AG08395 (cell line): ENCODE measurements at places on chromosomes 7 and 10.
A peak's percentile ranks its signal among the peaks of the same experiment; 100 is the strongest.

- DNase-seq: peak; percentile 44
Measured at GRCh38 chr10:97659589-97659988, 19.1 kb downstream of the PI4K2A start.

DNA sequence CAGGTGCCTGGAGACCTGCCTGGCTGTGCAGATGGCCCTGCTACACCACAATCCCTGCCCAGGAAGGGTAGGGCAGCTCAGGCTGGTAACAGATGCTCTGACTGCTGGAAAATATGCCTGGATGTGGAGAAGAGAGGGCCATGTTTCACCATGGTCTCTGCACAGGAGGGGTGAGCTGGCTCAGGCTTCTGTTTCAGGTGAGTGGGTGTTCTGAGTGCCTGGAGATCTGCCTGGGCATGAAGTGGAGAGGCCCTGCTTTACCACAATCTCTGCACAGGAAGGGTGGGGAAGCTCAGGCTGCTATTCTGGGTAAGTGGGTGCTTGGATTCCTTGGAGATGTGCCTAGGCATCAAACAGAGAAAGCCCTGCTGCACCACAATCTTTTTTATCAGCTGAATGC, 350.1 kb downstream of the KIF20B start:
- no peak for DNase-seq

DNA sequence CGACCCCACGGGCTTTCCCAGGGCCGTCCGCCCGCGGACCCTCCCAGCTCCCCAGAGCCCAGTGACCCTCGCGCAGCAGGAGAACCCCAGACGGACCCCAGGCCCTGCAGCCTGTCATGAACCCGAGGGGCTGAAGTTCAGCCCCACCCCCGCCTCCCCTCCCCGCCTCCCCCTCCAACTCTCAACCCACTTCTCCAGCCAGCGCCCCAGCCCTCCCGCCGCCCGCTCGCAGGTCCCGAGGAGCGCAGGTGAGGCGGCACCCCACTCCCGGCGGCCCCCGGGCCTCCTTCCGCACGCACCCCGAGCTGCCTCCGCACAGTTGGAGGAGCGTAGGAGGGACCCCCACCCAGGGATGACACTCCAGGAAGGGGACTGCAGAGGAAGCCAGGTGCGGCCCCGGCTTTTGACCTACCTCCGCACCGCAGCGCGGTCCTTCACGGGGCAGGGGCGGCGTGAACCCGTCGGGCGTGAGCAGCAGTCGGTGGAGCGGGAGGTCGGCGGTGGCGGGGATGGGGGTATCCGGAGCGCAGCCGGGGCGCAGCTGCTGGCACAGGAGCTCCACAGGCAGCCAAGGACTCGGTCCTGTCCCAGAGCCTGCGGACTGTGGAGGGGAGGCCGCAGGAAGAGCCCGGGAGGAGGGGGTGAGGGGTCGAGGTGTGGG, at the start of gene TMEM176A:
TMEM176A (plus strand) TSS at position 189 of the 661 bp plus-strand sequence. CDS start 782 bp downstream, outside the sequence.
- no peak for DNase-seq

DNA sequence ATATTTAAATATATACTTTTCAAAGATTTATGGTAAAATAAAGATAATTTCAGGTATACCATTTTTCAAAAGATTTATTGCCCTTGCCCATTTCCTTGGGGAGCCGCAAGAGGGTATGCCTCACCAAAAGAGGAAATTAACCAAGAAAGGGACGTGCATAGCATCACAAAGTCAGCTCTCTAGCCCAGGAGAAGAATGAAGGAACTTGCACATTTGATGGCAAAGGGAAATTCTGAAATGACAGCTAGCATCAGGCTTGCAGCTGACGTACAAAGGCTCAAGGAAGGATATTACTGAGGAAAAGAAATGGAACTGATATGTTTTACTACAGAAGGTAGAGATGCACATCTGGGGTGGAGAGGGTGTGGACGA, 93.6 kb upstream of the RSU1 start:
- no peak for DNase-seq

DNA sequence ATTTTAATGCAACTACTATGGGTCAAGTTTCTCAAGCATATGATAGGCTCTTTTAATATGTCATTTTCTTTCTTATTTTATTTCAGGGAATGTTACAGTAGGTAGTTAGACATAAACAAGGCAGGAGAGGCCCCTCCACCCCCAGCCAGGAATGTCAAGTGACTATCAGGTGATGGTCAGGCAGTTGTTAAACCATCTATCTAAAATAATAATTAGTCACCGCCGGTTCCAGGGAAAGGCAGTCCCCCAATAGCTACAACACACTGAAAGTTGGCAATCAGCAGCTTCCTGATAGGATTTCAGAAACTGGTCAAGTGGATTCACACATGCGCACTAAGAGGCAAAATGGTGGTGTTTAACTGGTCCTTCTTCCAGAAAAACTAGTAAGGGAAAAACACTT, 9.3 kb downstream of the OLAH start:
- no peak for DNase-seq

GRCh38 chr10:11962176-11962575, 80.4 kb downstream of the UPF2 start:
- no peak for DNase-seq

GRCh38 chr10:82910301-82910700, 1035.3 kb downstream of the NRG3 start:
- no peak for DNase-seq

- DNase-seq: no peak
Measured at GRCh38 chr7:102424129-102424551, 9.2 kb upstream of the ORAI2 start.

GRCh38 chr10:62815381-62816075, 638 bp downstream of the EGR2 start:
- DNase-seq: no peak

GRCh38 chr10:128380946-128381345, 254.7 kb upstream of the MKI67 start:
- DNase-seq: no peak

DNA sequence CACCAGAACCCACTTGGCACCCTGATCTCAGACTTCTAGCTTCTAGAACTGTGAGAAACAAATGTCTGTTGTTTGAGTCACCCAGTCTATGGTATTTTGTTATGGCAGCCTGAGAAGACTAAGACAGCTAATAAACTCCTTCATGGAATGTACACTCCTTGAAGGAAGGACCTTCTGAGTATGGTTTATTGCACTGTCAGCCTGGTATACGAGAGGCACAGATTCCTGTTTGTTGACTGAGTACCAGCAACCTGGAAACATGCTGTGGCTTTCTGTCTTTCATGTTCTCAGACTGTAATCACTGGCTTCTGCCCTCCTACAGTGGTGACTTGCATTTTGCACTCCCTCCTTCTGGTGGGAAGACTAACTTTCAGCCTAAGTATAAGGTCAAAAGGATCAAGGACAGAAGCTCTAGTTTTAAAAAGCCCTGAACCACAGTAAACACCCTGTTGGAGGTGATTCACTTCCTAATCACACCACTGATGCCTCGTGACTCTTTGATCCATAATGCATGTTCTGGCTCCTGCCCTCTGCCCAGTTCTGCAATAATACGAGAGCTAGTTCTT, 319.0 kb upstream of the NPSR1 start:
- peak; percentile 50 for DNase-seq

DNA sequence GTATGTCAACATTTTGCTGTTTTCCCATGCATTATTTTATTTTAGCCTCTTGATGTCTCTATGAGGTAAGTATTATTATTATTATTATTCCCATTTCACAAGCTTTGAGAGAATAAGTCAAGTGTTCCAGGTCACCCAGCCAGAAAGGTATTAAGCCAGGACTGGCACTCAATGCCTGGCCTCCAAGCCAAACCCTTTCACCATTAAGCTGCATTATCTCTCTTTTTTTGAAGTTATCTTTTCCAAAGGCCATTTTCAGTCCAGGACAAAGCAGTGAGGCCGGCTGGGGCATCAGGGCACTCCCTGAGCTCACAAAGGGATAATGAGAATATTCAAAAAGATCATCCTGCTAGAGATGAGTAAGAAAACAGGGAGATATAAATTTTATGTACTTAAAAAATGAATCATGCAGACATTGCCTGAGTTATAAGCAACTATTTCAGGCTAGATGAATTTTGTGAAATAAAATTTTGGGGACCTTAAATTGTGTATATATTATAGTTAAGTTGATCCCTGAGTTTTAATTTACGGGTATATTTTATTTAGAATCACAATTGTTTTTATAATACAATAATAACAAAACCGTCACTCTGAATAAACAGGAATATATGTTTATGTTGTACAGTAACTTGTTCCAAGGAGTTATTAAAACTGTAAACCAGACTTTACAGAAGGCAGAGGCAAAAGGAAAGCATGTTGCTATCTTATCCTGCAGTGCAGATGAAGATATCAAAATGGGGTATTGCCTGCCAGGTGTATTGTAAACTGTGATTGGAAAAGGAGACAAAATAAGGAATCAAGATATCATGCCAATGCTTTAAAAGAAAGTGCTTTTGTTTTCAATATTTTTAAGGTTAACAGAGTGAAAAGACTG, 51.3 kb upstream of the CAV2 start:
- no peak for DNase-seq

DNA sequence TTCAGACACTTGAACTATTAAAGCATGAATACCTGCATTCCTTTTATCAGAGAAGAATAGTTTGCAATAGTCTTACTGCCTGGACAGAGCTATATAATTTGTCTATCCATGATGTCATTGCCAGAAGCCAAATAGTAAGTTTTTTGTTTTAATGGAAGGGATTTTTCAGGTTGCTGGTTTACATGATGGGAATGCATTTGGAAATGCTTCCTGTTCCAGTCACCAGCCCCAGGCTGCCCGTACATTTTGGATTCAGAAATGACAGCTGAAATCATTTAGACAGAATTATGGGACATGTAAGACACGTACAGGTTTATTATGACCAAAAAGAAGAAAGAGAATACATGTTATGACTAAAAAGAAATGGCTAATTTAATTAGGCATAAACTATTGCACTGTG, 293.1 kb downstream of the CDK14 start:
- no peak for DNase-seq

DNA sequence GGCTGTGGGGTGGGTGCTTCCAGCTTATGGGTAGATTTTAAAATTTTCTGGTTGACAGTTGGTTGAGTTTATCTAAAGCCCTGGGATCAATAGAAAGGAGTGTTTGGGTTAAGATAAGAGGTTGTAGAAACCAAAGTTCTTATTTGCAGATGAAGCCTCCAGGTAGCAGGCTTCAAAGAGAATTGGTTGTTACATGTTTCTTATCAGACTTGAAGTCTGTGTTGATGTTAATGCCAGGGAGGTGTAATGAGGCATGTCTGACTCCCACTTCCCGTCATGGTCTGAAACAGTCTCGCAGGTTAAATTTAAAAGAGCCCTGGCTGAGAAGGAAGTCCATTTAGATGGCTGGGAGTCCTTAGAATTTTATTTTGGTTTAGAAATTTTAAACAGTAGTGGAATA, 165.2 kb upstream of the TMEM72 start:
- DNase-seq: no peak

DNA sequence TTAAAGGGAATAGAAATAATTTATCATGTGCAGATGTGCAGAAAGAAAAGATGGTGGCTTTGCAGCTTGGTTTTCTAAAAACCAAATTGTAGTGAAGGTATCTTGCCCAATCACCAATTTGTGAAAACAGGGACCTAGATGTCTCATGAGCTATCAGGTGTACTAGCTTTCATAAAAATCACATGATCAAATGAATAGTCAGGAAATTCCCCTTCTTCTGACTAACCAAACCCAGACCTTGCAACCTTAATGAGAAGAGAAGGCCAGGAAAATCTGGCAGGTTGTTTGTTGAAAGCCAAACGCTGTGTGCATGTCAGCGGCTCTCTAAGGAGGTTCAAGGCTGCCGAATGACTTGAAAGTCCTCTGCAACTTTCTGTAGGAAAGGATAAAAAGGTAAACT, 304.4 kb upstream of the NRP1 start:
- no peak for DNase-seq

DNA sequence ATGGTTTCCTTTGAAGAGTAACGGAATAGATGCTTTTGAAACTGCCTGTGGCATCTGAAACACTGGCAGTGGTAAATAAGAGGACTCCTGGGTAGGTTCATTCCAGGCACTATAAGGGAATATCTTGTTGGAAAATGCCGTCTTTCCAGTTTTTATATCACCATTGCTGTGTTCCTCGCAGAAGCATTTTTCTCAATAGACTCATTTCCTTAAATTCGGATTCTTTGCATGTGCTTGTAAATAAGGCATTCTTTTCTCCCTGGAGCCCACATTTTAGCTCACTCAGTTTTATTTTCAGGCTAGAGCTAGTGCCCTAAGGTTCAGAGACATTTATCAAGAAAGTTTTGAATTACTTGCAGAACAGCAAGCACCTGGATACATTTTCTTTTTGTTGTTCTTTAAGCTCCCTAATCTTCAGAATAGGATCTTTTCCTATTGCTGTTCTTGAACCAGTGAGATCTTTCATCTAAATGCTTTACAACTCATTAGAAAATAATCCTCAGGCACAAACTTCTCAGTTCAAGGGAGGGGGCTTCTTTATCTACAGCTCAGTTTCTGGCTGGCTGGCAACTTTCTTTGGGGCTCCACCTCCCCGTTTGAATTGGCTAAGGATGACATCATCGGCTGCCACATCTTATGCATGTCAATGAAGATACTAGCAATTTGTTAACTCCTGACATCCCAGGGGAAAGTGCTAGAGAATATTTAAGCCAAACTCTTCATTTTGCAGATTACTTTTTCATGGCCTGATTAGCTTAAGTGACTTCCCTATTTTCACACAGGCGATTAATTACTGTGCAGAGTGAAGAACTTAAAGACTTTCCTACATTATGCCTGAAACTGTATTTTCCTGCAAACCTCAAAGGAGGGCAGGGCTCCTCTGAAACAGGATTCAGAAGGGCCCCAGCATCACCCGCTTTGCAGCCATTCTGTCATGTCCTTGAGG, 133.7 kb upstream of the RSU1 start:
- DNase-seq: peak; percentile 72

DNA sequence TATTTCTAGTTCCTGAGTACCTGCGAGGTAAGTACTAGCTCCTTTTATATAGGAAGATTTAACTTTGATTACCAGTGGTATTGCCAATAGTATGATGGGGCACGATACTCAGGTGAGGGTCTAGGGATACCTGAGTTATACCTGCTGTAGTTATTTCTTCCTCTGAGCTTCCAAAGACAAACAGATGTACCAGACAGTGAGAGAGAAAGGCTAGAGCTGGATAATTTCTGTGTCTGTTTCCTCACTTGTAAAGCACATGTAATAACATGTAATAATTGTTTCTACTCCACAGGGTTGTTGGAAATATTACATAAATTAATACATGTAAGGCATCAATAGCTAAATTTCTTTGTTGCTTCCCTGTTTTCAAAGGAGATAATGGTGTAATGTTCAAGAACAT, 53.7 kb downstream of the CPED1 start:
- no peak for DNase-seq

DNA sequence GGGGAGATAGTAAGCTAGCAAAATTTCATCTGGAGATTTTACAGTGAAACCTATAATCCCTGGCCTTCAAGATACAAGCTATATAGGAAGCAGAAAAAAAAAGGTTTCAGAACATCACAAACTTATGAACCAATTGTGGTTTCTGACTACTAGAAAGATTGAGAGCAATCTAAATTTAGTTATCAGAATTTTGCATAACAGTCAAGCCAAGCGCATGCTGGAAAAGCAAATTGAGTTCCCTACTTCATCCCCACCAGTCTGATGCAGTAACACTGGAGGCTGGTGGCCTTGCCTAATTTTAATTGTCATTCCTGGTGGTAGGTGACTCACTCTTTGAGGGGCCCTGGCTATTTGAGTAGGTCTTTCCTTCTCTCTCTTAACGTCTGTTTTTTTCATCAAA, 46.3 kb upstream of the ELMO1 start:
- no peak for DNase-seq
